ENCODE measurements at places on chromosomes 12 and 14. TPM values are rescaled to one million over a fixed set of nuclear protein-coding genes. Genes with fewer than 3 reads are reported as not detected.

Gene LRRK2
- 0.08 TPM for polyA plus RNA-seq

DNA sequence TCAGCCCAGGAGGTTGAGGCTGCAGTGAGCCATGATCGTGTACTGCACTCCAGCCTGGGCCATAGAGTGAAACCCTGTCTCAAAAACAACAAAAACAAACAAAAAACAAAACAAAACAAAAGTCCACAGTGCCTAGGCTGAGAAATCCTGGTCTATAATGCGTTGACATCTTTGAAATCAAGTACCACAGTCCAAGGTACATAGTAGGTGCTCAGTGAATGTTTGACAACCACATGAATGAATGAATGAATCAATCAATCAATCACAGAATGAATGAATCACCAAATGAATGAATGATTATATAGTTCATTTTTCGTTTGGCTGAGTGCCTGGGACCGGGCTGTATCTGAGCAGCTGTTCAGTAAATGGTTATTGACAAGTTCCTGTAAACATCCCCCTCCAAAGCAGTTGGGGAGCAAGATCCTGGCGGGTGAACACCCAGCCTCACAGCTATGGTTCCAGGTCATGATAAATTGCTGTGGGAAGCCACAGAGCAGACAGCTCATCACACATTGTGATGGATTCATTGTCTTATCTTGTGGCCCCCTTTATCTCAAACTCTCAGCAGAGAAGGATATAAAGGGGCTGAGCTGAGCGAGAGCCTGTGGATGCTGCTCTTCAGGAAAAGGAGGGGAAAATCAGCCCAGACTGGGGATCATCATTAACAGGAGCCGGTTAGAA is 30.4 kb upstream of the IFT81 start:
- no peak for DNase-seq

DNA sequence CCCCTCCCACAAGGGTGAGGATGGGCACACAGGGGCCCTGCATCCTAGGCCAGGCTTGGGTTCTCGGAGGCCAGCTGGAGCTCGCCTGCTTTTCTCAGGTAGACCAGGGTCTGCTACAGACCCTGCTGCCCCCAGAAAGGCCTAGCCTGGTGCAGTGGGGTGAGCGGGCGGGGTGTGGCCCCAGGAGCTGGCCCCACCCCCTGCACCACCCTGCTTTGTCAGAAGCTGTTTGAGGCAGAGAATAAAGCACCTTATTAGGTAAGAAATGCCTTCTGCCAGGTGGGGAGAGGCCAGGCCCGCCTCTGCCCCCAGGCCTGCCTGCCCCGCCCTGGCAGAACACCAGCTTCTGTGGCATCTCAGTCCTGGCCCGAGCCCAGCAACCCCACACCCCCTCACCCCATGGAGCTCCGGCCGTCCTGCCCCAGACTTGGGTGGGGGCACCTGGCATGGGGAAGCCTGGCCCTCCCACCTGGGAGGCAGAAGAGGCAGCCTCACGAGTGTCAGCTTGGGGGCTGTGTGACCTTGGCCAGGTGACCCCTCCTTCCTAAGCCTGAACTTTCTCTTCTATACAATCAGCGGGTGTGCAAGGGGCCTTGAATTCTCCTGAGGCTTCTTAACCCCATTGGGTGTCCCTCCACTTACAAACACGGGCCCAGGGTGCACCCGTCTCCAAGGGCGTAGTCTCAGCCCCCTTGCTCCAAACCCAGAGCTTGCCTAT is 43.2 kb downstream of the KRT80 start:
- no peak for DNase-seq

DNA sequence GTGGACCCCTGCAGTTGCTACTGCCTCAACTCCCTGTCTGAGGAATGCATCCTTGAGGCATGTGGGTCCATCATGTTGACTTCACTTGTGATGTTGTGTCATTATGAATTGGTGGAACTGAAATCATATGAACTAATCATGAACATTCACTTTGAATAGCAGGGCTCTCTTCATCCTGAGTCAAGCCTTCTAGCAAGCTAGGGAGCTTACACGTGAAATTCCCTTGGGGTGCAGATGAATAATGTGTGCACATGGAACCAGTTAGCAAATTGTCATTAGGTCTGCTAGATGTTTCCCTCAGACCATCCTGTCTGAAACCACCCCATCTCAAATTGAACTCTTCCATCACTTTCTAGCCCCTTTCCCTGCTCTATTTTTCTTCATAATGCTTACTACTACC is 3.6 kb downstream of the COQ6 start:
- no peak for DNase-seq

GRCh38 chr12:9869307-9870161 is at the start of gene CLEC2B:
CLEC2B (minus strand) TSS chr12:9869354.
- no peak for DNase-seq

Measured in SK-N-SH (cell line).